Endodermal cell (in vitro differentiated cells): ENCODE measurements at places on chromosomes 2 and 18. TPM values are rescaled to one million over a fixed set of nuclear protein-coding genes. Genes with fewer than 3 reads are reported as not detected.

- H3K27me3 ChIP-seq: no peaks in the 10 kb centered on the region
- H3K4me3 ChIP-seq: peak overlapping the region; percentile 59
- DNase-seq: no peak
- H3K36me3 ChIP-seq: no peaks in the 10 kb centered on the region
- H3K27ac ChIP-seq: no peak overlapping the region
- peaks cover 8% of the 10 kb centered on the region for H3K4me1 ChIP-seq
Observed at GRCh38 chr2:149465873-149466272, 121.7 kb downstream of the MMADHC start.

- no peak overlapping the region for H3K27ac ChIP-seq
- H3K4me3 ChIP-seq: no peak overlapping the region
- H3K27me3 ChIP-seq: peaks cover 6% of the 10 kb centered on the region
- no peaks in the 10 kb centered on the region for H3K36me3 ChIP-seq
- no peaks in the 10 kb centered on the region for H3K4me1 ChIP-seq
Observed at GRCh38 chr2:241798081-241798630, 10.8 kb upstream of the NEU4 start.

Gene NT5C1B
- total RNA-seq: not detected in 2 replicates

GRCh38 chr18:6798896-6799295 lies 69.4 kb downstream of the ARHGAP28 start:
- H3K36me3 ChIP-seq: peaks cover 33% of the 10 kb centered on the region
- H3K4me1 ChIP-seq: no peaks in the 10 kb centered on the region
- DNase-seq: no peak
- H3K27ac ChIP-seq: no peak overlapping the region
- no peaks in the 10 kb centered on the region for H3K27me3 ChIP-seq

DNA sequence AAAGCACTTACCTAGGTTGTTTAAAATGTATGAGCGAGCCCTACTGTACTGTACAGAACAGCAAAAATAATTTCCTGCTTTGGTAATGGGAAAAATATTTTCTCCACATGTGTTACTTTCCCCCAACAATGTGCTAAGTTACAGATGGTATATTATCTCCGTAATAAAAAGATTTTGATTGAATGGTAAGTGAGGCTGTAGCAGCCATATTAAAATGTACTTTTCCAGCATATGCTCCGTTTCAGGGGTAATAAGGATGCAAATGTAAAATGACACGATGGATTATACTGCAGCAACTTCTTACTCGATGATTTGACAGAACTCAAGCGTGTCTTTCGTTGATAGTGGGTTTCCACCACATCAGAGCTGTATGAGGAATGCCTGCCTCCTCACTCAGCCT lies 50.5 kb downstream of the OSBPL6 start:
- no peaks in the 10 kb centered on the region for H3K4me1 ChIP-seq
- no peaks in the 10 kb centered on the region for H3K36me3 ChIP-seq
- H3K4me3 ChIP-seq: no peak overlapping the region
- H3K27ac ChIP-seq: no peak overlapping the region
- H3K27me3 ChIP-seq: no peaks in the 10 kb centered on the region

Gene SP5
- total RNA-seq: 32.9 to 84.7 TPM (median 60.3 TPM) in 3 replicates

DNA sequence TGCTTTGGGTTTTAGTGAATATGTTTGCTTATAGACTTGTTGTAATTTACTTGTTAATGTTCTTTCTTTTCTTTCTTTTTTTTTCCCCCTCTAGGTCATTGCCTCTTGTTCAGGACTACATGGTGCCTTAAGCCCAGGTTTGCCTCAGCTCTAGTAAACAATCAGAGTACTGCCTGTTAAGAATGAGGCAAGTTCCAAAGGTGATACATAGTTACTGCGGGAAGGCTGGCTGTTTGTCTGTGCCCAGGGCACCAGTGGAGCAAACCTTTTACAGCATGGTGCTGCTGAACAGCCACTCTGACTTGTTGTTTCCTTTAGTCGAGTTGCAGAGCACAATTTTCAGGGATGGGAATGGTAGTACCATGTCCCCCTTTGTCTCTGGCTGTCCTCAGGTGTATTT lies 517.2 kb downstream of the NYAP2 start:
- H3K27me3 ChIP-seq: no peaks in the 10 kb centered on the region
- no peak for DNase-seq
- no peaks in the 10 kb centered on the region for H3K36me3 ChIP-seq
- H3K4me1 ChIP-seq: no peaks in the 10 kb centered on the region

DNA sequence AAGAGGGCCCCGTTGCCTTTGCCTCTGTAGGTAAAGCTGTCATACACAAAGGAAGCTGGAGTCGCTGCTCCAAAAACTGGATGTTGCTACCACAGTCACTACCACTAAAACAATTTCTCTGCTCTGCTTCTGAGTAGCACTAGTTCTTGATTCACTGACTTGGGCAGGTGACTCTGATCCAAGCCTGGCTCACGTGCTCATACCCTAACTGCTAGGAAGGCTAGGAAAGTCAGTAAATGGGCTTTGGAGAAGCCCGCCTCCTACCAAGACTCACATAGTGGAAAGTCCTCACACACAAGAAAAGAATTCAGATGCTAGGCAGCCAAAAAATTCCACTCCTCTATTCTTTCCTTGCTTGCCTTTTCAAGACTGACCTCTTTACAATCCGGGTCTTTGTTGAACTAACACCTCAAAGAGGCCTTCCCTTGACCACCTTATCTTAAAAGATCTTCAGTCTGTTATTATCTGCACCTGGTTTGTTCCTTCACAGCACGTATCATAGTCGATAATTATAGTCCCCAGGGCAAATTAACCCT lies 11.4 kb upstream of the DYNC1I2 start:
- no peak overlapping the region for H3K4me3 ChIP-seq
- no peak overlapping the region for H3K27ac ChIP-seq
- no peaks in the 10 kb centered on the region for H3K36me3 ChIP-seq
- DNase-seq: peak; percentile 51

DNA sequence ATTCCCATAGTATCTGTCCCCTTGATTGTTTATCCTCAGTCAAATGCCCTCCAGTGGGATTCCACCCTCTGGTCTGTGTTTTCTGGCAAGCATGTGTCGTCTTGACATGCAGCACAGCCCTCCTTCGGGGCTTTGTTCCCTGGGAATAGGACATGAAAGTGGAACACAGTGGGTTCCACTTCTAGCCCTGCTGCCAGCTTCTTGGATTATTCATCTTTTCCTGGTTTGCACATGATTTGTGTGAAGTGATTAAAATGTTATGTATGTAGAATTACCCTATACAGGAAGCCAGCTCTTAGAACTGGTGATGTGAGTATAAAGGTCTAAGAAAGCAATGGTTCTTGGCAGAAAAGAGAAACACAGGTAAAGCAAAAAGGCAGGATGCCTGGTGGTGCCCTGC lies 142.3 kb downstream of the TANC1 start:
- peak; percentile 23 for DNase-seq
- peaks cover 18% of the 10 kb centered on the region for H3K36me3 ChIP-seq
- H3K4me3 ChIP-seq: no peak overlapping the region

DNA sequence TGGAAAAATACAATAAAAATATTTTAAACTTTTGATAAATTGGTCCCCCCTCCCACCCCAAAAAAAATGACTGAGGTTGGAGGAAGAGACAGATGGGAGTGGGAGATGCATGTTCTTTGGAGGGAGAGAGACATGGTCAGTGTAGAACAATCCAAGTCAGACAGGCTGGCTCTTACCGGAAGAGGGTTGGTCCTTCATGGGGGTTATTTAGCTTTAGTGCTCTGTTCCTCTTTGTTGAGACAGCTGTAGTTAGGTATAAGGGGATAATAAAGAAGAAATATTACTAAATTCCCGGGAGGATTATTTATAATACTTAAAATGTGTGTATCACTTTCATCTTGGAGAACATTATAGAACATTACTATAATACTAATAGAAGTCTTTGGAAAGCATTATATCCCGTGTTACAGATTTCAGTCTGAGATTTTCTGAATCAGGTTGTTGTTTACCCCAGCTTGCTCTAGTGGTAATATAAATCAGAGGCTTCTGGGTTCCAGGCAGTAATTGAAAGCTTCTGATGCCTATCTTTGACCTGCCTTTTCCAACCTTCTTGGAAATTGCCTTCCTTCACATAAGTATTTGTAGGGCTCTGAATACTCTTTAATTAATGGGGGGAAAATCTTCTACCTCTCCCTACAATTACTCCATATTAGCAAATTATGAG lies 87.7 kb downstream of the SPTBN1 start:
- H3K4me3 ChIP-seq: no peak overlapping the region
- no peaks in the 10 kb centered on the region for H3K27me3 ChIP-seq
- H3K27ac ChIP-seq: no peak overlapping the region
- no peak for DNase-seq
- no peaks in the 10 kb centered on the region for H3K36me3 ChIP-seq

Gene PSMA8
- 0.18 TPM in 1 of 2 replicates, not detected in the other for total RNA-seq

DNA sequence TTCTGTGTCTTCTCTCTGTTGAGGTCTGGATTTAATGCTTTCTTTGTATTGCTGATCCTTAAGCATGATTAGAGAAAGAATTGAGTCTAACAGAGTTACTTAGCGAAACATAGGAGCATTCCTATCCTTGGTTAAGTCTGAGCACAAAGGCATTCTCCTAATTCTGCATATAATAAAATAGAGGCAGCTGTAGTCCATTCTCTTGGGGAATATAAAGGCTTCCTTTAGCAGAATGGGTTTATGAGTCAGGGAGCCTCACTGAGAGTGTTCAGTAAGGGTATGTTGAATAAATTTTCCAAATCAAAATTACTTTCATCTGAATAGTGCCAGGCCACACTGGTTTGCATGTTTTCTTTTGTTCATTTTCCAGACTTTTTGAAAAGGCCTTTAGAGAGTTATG lies 101.5 kb downstream of the GALNT1 start:
- no peaks in the 10 kb centered on the region for H3K27me3 ChIP-seq
- peaks cover 23% of the 10 kb centered on the region for H3K36me3 ChIP-seq
- no peak for DNase-seq
- no peak overlapping the region for H3K27ac ChIP-seq
- H3K4me1 ChIP-seq: no peaks in the 10 kb centered on the region

Gene FOXD4L1
- total RNA-seq: 0.22 TPM in 1 of 2 replicates, not detected in the other

DNA sequence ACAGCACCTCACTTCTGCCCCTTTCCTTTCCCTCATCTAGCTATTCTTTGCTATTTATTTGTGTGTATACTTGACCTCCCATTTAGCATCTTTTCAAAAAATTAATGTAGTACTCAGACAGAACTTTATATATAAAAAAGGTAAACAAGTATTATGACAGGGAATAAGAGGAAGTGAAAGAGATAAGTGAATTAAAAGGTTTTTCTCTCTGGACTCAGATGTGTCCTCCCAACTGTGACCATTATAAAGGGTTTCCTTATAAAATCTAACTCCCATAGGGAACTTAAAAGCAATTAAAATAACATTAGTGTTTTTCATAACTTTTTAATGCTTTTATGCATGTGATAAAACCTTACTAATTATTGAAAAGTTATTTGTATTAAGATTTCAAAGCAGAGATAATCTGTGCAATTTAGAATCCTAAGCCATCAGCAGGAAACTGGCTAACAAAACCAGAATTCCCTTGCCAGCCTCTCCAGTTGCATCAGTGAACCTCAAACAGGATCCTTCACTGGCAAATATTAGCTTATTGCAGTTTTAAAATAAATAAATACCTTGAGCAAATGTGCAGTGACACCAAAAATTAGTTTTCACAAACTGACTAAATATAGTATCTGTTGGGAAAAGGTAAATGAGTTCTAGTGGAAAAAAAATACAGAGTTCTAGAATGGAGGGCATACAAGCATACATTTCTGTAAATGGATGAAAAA lies 930.7 kb downstream of the BCL11A start:
- no peaks in the 10 kb centered on the region for H3K4me1 ChIP-seq
- H3K27me3 ChIP-seq: no peaks in the 10 kb centered on the region
- H3K4me3 ChIP-seq: no peak overlapping the region
- no peak overlapping the region for H3K27ac ChIP-seq
- no peak for DNase-seq

- peaks cover 28% of the 10 kb centered on the region for H3K27me3 ChIP-seq
- no peak overlapping the region for H3K4me3 ChIP-seq
- no peak overlapping the region for H3K27ac ChIP-seq
- H3K36me3 ChIP-seq: no peaks in the 10 kb centered on the region
- H3K4me1 ChIP-seq: no peaks in the 10 kb centered on the region
Observed at GRCh38 chr2:218093879-218094278, 24.8 kb downstream of the RUFY4 start.

DNA sequence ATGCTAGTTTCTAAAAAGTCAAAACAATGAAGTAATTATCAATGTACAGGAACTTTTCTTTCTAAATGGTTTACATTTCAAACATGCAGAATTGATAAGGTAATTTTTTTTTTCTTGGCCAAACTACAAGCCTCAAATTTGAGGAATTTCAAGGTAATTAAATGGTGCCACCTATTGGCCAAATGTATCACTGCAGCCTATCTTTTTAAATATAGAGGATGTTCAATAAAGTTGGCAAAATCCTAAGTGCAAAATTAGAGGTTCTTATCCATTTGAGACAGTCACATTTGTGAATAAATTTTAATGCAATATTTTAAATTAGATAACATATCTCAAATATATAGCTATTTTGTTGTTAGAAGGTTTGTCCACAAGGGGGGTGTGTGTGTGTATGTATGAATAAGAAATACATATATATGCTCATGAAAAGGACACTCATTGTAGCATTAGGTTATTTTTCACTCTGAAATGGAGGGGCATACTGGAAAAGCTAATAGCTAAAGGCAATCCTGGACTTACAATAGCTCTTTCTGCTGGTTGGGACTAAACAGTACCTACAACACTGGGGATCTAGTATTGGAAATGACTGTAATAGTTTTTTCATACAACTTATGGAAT lies 26.2 kb downstream of the MMADHC start:
- no peaks in the 10 kb centered on the region for H3K27me3 ChIP-seq
- no peaks in the 10 kb centered on the region for H3K4me1 ChIP-seq

GRCh38 chr18:45121146-45121545 lies 440.5 kb downstream of the SETBP1 start:
- no peaks in the 10 kb centered on the region for H3K36me3 ChIP-seq
- no peak overlapping the region for H3K4me3 ChIP-seq
- no peak overlapping the region for H3K27ac ChIP-seq
- no peak for DNase-seq
- H3K27me3 ChIP-seq: no peaks in the 10 kb centered on the region

Gene IL36B
- total RNA-seq: not detected in 2 replicates

GRCh38 chr2:232541195-232541960 lies 1.9 kb downstream of the CHRNG start:
- DNase-seq: no peak
- no peaks in the 10 kb centered on the region for H3K4me1 ChIP-seq
- no peaks in the 10 kb centered on the region for H3K36me3 ChIP-seq
- no peak overlapping the region for H3K27ac ChIP-seq
- no peak overlapping the region for H3K4me3 ChIP-seq

DNA sequence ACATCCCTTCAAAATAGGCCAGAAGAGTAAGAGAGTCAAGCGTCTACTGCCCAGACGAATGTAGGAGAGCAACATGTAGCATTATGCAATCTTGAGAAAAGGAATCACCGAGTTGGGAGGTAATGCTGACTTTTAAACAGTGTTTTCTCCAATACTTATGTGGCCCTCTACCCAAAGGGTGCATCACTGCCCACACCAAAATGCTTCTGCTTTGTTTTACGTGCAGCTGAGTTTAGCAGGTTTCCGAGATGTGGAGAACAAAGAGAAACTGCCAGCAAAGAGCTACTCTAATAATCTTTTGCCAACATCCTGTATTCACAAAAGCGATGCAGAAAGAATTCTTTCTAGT lies 63.4 kb upstream of the ZEB2 start:
- DNase-seq: no peak
- no peak overlapping the region for H3K27ac ChIP-seq
- H3K4me1 ChIP-seq: peaks cover 18% of the 10 kb centered on the region
- H3K36me3 ChIP-seq: no peaks in the 10 kb centered on the region

GRCh38 chr2:237421542-237422116 lies 7.7 kb upstream of the COL6A3 start:
- peak; percentile 95 for DNase-seq
- peaks cover 5% of the 10 kb centered on the region for H3K4me1 ChIP-seq
- peaks cover 8% of the 10 kb centered on the region for H3K27me3 ChIP-seq
- H3K4me3 ChIP-seq: no peak overlapping the region
- no peak overlapping the region for H3K27ac ChIP-seq

- no peaks in the 10 kb centered on the region for H3K27me3 ChIP-seq
- H3K36me3 ChIP-seq: peaks cover 82% of the 10 kb centered on the region
- H3K4me1 ChIP-seq: peaks cover under 1% of the 10 kb centered on the region
- H3K27ac ChIP-seq: no peak overlapping the region
Observed at GRCh38 chr18:54284981-54285785, 15.9 kb downstream of the POLI start.
